KG1 (cell line): ENCODE measurements at places on chromosomes 12 and 14.

GRCh38 chr12:111687255-111687654 is 1.4 kb downstream of the ACAD10 start:
- peak; percentile 4 for DNase-seq

DNA sequence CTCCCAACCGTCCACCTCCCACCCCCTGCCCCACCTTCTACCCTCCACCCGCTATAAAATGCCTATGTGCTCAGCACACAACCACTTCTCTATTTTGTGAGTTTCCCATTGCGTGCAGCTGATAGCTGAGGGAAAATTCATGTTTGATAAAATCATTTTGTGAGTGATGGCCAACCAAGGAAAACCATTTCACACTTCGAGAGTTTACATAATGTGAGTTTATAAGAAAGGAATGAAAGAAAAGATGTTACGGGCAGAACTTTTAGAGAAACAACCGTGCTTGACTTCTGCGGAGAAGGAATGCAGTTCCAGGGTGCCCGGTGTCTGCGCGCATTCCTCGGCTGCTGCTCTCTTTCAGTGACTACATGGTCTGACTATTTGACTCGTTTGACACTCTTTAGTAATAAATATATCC is 140.9 kb downstream of the EFCAB11 start:
- no peak for DNase-seq

DNA sequence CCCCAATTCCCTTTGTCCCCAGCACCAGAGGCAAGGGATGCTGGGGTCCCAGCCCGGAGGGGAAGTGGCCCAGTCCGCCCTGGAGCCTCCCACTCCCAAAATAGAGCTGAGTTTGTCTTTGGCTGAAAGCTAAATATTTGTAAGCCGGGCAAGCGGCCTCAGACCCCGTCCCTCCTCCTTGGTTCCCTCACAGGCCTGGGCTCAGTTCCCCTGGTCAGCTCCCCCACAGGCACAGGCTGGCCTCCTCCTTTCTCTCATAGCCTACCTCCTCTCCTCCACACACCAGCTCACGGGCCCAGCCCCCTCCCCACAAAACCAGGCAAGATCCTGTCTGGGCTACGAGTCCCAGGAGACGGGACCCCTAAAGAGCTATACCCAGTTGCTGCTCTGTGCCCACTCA is 1.3 kb downstream of the SP7 start:
- DNase-seq, result no peak

- no peak for DNase-seq
Observed at GRCh38 chr12:28513983-28514382, 323.7 kb downstream of the CCDC91 start.

DNA sequence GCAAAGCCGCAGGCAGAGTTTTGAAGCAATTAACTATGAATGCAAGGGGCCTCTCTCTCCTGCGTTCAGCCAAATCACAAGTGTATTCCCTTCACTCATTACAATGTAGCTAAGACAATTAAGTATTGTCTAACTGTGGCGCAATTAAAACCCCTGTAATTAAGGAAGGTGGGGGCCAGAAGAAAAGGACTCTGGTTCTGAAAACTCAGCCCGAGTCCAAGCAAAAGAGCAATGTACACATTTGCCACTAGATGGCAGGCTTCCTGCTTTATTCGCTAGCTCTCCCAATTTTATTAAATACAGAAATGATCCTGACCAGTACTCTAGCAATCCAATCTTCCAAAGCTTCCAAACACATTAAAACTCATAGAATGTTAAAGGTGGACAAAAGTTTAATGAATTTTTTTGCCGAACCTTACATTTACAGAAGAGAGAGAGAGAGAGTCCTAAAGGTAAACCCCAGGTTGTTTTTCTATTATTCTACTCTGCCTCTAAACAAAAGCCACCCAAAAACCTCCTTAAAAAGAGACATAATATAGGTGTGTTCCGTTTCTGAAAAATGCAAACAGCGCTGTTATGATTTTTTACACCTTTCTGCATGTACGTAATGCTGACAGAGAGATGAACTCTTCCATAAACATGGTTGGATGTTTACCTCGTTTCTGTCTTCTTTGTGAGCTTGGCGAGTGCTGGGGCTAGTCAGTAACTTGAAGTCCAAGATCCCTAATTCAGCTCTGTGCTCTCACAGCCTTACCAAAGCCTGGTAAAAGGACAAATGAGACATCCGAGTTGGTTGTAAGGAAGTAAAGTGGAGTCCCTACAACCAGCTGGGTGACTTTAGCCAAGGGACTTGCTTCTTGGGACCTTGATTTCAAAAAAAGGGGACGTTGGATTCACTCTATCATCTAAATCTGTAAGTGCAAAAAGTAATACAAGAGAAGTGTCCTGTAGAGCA is 50.9 kb upstream of the VASH1 start:
- DNase-seq, result peak; percentile 25

- DNase-seq, result no peak
Observed at GRCh38 chr12:44960856-44961255, 84.7 kb upstream of the NELL2 start.

- no peak for DNase-seq
Observed at GRCh38 chr12:43241986-43242385, 310.0 kb downstream of the ADAMTS20 start.

- no peak for DNase-seq
Observed at GRCh38 chr14:72480464-72481243, 413.2 kb downstream of the DPF3 start.

GRCh38 chr14:67517083-67517482 is 16.0 kb upstream of the PLEKHH1 start:
- DNase-seq, result no peak

DNA sequence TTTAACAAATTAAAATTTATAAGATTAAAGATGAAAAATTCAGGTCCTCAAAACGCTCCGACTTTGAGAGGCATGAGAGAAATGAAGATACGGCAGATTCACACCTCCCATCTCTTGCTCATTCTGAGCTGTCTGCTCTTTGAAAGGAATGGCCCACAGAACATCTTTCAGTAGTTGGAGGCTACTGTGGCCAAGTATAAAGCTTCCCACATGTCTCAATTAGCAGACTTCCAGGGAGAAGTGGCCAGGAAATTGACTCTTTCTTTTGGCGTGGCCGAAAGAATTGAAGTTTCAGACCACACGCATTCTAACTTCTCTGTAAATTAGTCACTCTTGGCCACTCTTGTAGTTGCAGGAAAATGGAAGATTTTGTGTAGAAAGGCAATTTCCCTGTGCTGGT is 129.2 kb downstream of the DIP2B start:
- no peak for DNase-seq

- DNase-seq, result no peak
Observed at GRCh38 chr14:101817501-101818001, 56.0 kb downstream of the PPP2R5C start.

DNA sequence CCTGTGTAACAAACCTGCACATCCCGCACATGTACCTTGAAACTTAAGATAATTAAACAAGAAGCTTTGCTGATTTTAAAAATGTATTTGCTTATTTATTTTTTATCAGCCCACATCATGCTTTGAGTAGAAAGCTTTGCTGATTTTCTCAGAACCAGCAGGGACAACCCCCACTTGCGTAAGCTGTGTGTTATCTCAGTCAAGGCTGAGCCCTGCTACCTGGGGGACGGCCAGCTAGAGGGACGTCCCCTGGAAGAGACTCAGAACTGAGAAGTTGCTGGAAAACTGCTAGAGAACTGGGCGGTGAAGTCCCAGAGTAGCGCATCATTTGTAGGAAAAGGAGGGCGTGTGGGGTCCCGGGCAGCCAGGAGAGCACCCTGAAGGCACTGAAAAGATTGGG is 4.1 kb upstream of the PLEK2 start:
- DNase-seq, result no peak

DNA sequence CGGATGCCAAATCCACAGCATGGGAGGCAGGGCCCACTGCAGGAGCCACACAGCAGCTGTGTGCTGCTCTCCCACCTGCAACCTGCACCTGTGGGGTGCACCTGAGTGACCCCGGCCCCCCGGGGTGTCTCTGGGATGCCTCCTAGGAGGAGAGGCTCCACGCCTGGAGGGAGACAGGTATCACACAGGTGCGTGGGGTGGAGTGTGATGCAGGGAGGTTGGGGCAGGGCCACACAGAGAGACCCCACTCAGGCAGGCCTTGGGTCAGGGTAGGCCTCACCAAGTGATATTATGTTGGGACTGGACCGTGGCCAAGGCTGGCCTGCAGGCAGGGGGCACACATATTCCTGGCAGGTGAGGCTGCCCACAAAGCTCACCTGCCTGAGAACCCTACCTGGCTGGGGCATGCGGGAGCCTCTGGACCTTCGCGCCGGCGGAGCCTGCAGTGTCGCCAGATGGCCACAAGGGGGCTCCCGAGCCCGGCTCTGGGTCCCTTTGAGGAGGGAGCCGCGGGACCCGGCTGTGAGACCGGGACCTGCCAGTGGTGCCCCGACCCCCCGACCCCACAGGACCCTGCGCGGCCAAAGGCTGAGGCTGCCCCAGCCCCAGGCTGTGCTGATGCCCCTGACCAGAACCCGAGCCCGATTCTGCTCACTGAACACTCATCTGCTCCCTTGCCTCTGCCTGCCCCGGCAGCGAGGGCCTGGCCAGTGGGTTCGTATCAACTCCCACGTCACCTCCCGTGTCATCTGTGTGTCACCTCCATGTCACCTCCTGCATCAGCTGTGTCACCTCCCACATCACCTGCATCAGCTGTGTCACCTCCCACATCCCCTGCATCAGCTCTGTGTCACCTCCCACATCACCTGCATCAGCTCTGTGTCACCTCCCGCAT is 11.4 kb downstream of the TMEM121 start:
- no peak for DNase-seq

- no peak for DNase-seq
Observed at GRCh38 chr14:61736751-61737150, 25.5 kb upstream of the SNAPC1 start.

DNA sequence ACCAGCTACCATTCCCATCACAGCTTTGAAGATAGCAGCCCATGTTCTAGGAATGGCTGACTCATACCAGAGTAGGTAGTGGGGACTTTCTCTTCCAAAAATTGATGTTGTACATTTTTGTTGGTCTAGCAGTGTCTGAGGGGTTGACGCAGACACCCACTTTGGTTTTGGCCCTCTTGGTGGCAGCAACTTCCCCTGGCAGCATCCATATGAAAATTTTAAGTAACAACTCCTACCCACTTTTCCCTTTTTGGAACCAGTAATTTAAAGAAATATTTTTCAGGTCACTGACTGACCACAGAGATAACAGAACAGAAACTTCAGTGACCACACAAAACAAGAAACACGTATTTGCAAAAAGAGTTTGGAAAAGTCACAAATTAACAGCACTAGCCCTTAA is 162.0 kb upstream of the TMCC3 start:
- no peak for DNase-seq

DNA sequence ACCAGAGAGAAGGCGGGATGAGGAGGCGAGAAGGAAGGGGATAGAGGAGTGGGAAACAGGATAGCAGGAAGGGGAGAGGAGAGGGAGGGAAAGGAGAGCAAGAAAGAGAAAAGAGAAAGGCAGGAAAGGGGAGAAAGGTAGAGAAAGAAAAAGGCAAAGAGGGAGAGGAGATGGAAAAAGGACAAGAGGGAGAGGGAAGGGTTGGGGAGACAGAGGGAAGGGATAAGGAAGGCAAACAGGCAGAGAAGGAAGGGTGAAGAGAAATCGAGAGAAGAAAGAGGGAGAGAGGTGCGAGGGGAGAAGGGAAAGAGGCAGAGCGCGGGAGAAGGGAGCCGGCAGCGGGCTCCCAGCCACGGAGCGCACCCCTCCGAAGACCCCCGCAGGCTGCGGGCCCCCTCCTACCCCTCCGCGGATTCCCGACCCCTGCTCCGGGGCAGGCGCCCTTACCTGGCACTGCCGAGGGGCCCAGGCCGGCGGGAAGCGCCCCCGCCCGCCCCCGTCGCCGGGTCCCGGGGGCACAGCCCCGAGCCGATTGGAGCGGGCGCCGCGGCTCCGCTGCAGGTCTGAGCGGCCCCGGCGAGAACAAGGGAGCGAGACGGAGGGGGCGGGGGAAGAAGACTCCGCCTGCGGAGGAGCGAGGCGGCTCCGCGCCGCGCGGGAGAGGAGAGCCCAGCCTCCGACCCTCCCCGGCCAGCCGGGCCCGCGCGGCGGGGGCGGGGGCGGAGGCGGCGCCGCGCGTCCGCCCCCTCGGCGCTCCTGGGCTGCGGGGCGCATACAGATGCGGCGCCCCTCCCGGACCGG is at the start of gene CDH24:
CDH24 (minus strand) TSS at position 565 of the 801 bp plus-strand sequence. CDS start 1,787 bp downstream, outside the sequence.
- no peak for DNase-seq

DNA sequence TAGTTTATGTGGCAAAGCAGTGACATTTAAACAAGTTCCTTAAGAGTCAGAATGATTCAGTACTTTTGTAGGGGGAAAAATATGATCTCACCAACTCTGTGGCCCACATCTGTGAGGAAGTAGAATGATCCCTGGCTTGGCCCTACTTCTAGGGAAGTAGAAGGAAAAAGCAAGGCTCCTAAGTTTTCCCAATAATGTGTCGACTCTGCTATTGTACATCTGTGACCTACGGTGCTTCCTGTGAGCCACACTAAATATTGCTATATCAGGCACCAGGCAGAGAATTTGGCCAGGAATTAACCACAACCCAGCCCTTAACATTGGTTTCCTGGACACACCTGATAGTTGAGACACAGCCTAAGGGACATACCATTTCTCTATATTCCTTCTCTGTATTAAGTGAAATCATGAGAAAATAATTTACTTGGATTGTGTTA is 9.3 kb upstream of the NID2 start:
- DNase-seq, result no peak

DNA sequence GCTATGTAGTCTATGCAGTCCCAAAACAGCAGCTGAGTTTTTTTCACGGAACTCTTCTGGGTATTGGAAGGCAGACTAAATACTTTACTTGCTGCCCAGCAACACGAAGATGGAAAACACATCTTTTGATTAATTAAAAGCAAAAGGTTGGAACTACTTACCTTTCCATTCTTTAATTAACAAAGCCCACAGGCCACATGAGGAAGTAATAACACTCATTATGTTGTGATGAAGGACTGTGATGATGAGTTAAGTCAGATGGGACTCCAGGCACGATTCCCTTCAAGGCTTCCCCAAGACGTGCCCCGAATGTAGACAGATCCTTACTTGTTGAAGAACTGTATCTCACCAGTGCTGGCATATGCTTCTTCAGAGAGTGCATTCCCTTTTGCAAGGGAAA is 129.0 kb downstream of the WIF1 start:
- no peak for DNase-seq

GRCh38 chr12:108568338-108569154 is 6.2 kb downstream of the ISCU start:
- DNase-seq, result no peak

- DNase-seq, result no peak
Observed at GRCh38 chr12:42922505-42922850, 332.9 kb upstream of the PRICKLE1 start.

DNA sequence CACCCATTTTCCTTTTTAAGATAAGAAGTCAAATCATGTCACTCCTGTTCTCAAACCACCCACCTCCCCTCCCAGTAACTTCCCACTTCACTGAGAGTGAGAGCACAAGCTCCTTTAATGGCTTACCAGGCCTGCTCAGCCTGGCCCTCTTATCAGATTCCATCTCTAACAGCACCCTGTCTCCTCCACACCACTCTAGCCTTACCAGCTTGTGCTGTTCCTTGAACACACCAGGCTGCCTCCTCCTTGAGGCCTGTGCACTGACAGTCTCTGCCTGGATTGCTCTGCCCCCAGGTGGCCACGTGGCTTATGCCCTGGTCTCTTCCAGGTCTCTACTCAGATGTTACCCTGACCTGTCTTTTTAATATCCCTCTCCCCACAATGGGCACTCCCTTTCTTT is 40.1 kb upstream of the EVL start:
- no peak for DNase-seq

- no peak for DNase-seq
Observed at GRCh38 chr12:54940727-54941315, 43.7 kb downstream of the TESPA1 start.
